ENCODE measurements at places on chromosomes 4 and X.

DNA sequence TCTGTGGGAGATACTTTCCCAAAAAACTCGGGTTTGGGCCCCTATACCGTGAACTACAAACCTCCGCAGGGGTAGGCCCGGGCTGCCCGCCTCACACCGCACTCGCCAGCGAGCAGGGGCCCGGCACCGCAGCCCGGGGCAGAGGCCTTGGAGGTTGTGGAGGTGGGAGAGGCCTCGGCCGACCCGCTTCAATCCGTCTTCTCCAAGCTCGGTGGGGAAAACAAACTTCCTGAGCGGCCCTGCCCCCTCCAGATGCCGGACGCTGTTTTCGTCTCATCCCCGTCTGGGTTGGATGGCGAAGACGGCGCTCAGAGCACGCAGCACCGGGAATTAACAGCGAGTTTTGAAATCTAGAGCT lies 442 bp upstream of the MCUB start:
- no peak for DNase-seq

GRCh38 chrX:112058255-112058654 lies 24.3 kb downstream of the TRPC5 start:
- DNase-seq, result no peak

DNA sequence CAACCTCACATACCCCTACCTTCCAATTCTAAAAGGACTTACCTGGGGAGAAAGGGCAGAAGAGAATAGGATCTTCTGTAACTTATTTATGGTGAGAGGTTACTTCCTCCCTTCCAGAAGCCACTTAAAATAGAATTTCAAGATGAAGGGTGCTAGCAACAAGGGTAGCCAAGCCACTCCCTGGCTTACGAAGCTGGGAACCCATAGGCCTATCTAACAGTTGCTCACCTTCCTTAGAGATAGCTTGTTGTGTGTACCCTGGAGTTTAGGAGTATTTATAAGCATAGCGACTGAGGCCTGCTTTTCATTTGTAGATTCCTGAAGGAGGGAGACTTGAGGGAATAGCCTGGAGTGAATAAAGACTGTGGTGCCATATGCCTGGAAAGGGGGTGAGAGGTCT lies 28.9 kb downstream of the XK start:
- no peak for DNase-seq

- DNase-seq, result no peak
Observed at GRCh38 chrX:47148946-47149345, 3.9 kb downstream of the RBM10 start.

DNA sequence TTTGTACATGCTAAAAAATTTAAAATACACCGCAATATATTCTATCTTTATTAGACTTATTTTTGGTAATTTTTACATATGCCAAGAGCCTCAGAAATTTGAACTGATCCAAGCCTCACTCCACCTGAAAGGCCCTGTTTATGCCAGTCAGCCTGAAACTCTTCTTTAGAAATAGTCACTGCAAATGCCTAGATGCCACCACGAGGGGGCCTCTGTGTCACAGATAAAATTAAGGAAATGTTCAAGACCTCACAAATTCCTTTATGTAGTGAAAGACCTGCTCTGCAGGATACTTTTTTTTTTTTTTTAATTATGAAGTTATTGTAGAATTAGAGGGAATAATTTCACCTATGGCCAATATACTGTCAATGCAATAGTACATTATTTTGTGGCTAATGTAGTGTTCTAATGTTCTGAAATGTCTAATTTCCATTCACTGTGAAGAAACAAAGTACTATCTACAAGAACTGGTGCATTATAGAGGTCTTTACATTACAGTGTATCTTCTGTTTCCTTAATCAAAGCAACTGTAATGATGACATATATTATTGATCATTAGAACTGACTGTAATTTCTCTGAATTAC lies 69.8 kb downstream of the DTHD1 start:
- DNase-seq, result peak; percentile 12

DNA sequence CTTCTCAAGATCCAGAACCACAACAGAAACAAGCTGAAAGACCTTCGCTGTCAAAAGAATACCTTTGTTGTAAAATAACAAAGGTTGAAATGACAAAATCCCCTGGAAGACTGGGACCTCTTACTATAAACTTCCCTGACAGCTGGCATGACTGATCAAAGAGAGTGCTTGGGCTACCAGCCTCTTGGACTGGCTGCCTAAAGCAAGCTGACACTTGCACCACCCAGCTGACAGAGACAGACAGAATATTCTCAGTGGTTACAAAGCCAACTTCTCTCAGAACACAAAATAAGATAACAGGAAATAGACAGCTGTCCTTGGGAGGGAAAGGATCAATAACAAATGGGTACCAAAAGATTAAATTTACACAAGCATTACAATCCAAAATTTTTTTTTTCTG lies 241.7 kb upstream of the SPOCK3 start:
- no peak for DNase-seq

GRCh38 chr4:60500810-60501209 lies 699.3 kb upstream of the ADGRL3 start:
- DNase-seq, result no peak

GRCh38 chr4:52665592-52665991 lies 6.5 kb upstream of the USP46 start:
- no peak for DNase-seq

DNA sequence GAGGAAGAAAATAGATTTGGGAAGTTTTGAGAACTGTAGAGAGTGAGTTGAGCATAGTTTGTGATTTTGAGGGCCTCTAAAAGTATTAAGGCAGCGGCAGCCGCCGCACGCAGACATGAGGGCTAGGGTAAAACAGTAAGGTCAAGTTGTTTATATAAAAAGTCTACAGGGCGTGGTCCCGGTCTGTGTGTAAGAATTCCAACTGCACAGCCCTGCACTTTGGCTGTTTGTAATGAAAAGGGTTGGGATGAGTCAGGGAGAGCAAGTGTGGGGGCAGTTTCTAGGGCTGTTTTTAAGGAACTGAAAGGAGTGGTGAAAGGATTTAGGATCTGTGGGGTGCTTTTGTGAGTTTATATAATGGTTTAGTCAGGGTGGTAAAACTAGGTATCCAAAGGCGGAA lies 55.0 kb downstream of the BEX3 start:
- peak; percentile 6 for DNase-seq

GRCh38 chrX:68415316-68415715 lies 18.0 kb downstream of the OPHN1 start:
- DNase-seq, result peak; percentile 29

DNA sequence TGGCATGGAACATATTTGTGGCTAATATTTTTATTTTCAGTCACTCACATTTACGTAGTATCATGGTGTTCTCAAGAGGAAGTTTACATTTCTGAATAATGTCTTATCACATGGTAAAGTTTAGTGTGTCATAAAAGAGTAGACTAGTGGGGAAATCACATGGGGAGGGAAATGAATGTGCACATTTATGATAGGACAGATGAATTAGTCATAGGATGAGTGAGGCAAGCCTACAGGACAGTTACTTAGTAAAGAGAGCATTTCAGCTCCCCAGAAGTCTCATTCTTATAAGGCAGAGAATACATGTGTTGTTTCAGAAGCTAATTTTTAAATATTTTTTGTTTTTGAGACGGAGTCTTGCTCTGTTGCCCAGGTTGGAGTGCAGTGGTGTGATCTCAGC lies 6.2 kb downstream of the GK start:
- peak; percentile 63 for DNase-seq

GRCh38 chr4:87243426-87244053 lies 23.1 kb upstream of the KLHL8 start:
- no peak for DNase-seq
